ENCODE measurements at places on chromosomes 3 and 15.

- no peak for DNase-seq
Measured at GRCh38 chr3:182704926-182705325, 88.4 kb upstream of the ATP11B start.

GRCh38 chr3:72961752-72962151 is 34.9 kb upstream of the PPP4R2 start:
- no peak for DNase-seq

DNA sequence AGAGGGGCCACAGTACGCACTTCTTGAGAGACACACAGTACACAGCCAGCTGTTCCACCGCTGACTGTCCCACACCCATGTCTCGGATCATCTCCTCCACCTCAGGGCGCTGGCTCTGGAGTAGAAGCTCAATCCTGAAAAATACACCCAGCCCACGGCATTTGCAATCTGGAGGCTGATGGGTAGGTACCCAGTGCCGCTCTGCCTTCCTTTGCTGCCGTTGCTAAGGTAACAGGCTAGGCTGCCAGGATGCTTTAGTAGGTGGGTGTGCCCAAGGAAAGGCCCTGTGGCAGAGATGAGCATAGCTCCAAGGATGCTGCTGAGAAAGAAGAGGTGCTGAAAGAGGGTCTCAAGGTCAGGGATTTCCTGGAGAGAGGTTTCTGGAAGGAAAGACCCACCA is 14.6 kb downstream of the TRAIP start:
- no peak for DNase-seq

DNA sequence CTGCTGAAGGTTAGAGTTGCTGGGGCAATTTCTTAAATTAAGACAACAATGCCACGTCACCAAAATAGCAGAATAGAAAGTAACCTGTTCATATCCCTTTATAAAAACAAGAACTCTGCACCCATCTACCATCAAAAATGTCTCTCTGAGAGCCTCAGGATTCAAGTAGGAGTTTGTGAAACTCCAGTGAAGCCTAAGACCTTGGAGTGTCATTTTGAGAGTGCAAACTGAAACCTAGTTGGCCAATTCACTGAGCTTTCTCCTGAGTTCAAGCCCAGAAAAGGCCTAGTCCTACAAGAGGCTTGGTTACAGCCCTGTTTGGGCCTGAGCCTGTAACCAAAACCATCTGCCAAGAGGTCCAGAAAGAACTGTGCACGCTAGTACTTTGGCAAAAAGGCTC is 335.1 kb downstream of the EFHB start:
- no peak for DNase-seq
